ENCODE measurements at places on chromosomes 6 and 20.

- DNase-seq: no peak
Observed at GRCh38 chr6:166223079-166223478, 55.4 kb upstream of the TBXT start.

GRCh38 chr6:19153270-19153980, 683.7 kb upstream of the ID4 start:
- no peak for DNase-seq

GRCh38 chr6:44332585-44332984, 9.9 kb upstream of the SPATS1 start:
- no peak for DNase-seq

DNA sequence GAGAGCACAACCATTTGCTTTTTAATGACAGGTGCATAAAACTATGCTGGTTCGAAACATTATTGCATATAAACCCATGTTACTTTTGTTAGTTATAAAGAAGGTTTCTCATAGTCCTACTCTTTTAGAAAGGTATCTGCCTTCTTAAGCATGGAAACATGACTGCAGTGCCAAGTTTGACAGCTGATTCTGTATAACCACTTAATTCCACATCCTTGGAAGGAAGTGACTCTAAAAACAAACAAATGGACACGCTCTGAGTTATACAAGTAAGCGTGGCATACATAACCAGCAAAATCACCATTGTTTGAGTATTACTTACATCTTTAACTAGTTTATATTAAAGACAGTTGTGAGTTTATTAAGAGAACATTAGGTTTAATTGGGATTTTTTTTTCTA, 125.0 kb upstream of the HDGFL1 start:
- DNase-seq: no peak

DNA sequence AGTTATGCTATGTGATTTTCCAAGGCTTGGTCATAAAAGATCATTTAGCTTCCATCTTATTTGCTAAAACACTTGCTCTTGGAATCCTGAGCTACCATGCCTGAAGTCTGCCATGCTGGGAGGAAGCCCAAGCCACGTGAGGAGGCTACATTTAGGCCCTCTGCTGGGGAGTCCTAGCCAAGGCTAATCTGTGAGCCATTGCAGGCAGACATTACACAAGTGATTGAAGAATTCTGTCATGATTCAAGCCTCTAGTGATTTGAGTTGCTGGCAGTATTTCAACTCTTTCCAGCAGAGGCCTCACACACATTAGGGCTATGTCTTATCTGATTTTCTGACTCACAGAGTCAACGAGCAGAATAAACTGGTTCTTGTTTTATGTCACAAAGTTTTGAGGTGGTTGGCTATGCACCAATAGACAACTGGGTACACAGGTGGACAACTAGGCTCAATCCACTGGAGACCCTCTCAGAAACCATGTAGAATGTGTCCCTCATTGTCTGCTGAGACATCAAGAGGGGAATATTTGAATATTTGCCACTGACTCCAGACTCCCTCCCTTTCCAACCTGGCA, 227.2 kb upstream of the SULF2 start:
- no peak for DNase-seq

DNA sequence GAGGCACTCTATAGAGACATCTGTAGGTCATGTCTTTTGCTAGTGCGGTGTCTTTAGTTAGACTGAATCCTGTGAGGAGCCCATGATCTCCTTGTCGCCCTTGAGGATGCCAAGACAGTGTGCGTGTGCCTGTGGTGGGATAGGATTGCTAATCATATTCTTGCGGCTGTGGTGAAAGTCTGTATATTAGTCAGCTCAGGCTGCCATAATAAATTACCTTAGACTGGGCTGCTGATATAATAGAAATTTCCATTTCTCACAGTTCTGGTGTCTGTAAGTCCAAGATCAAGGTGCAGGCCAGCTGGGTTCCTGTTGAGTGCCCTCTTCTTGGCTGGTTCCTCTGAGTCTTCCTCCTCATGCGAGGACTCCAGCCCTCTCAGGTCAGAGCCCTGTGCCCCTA, 141.2 kb downstream of the JARID2 start:
- no peak for DNase-seq

All from uterus (tissue), 4 donors.